ENCODE measurements at places on chromosomes 3 and 15. TPM values are rescaled to one million over a fixed set of nuclear protein-coding genes. Genes with fewer than 3 reads are reported as not detected.

- H3K4me3 ChIP-seq = no peak overlapping the region
- H3K36me3 ChIP-seq = peaks cover 9% of the 10 kb centered on the region
- H3K27me3 ChIP-seq = no peaks in the 10 kb centered on the region
These were observed 30.2 kb downstream of the HEG1 start for GRCh38 chr3:125025642-125026041.

DNA sequence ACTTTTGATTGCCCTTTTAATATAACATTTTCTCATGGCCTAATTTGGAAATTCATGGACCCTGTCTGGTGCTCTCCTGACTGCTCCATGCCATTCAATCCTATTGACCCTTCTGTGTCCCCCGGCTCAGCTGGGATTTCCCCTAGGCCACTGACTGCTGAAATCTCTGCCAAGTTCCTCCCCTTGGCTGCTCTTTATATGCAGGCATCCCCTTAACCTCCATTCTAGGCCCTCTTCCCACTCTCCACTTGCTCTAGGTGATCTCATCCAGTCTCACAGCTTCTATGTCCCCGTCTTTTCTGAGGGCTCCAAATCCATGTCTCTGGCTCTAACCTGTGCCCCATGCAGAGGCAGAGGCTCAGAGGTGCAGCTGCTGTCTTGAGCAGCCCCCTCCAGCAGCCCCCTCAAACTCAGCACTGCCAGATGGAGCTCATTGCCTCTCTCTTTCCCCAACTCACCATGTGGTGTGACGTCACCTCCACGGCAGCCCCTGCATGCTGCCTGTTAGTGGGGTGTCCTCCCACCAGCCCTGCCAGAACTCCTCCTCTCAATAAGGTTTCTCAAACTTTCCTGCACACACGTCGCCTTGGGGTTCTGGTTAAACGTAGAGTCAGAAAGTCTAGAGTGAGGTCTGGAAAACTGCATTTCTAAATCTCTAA is 6.6 kb downstream of the FSD2 start:
- no peak overlapping the region for H3K27ac ChIP-seq
- H3K4me3 ChIP-seq = no peak overlapping the region
- no peak for DNase-seq
- H3K27me3 ChIP-seq = no peaks in the 10 kb centered on the region
- peaks cover 18% of the 10 kb centered on the region for H3K36me3 ChIP-seq

DNA sequence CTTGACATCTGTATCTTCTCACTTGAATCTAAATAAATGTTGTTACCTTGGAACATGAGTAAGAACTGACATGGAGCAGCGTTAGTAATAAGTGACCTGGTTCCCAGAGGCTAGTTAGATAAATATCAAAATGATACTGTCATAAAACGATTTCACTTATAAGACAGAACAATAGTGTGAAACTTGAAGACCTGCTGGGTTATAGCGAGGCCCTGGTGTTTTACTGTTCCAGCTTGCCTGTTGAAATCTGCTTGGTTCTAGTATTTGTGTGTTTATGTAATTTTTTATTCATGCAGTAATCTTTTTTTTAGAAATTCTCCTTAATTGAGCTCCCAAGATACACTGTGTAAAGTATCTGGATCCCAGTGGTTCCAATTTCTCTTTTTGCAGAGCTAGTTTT is 129.4 kb downstream of the CACNA2D3 start:
- DNase-seq = no peak
- no peak overlapping the region for H3K4me3 ChIP-seq
- no peak overlapping the region for H3K27ac ChIP-seq
- no peaks in the 10 kb centered on the region for H3K27me3 ChIP-seq
- no peaks in the 10 kb centered on the region for H3K36me3 ChIP-seq
- no peaks in the 10 kb centered on the region for H3K4me1 ChIP-seq

DNA sequence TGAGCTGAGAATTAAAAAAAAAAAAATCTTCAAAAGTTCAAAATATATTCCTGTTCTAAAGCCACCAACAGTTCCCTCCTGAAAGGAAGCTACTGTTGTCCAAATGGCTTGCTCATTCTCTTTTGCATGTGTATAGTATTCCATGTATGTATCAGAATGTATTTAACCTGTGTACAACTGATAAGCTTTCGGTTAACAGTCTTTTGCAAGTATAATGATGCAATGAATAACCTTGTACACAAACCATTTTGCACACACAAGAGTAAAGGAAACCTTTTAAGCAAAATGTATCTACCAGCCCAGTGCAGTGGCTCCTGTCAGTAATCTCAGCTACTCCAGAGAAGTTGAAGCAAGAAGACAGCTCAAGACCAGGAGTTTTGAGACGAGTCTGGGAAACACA is 32.6 kb downstream of the TOPBP1 start:
- no peak overlapping the region for H3K4me3 ChIP-seq
- no peak overlapping the region for H3K27ac ChIP-seq
- peaks cover 78% of the 10 kb centered on the region for H3K36me3 ChIP-seq
- no peaks in the 10 kb centered on the region for H3K4me1 ChIP-seq
- DNase-seq = no peak

GRCh38 chr3:174308736-174309135 is 550.4 kb upstream of the NAALADL2 start:
- H3K36me3 ChIP-seq = no peaks in the 10 kb centered on the region
- no peak for DNase-seq
- no peaks in the 10 kb centered on the region for H3K4me1 ChIP-seq
- no peak overlapping the region for H3K27ac ChIP-seq
- no peaks in the 10 kb centered on the region for H3K27me3 ChIP-seq

GRCh38 chr15:68801572-68802148 is 19.0 kb downstream of the ANP32A start:
- no peaks in the 10 kb centered on the region for H3K36me3 ChIP-seq
- no peak overlapping the region for H3K4me3 ChIP-seq
- H3K27me3 ChIP-seq = no peaks in the 10 kb centered on the region
- H3K4me1 ChIP-seq = peaks cover 29% of the 10 kb centered on the region

- H3K36me3 ChIP-seq = peaks cover 6% of the 10 kb centered on the region
- H3K4me3 ChIP-seq = no peak overlapping the region
- no peaks in the 10 kb centered on the region for H3K27me3 ChIP-seq
- H3K27ac ChIP-seq = no peak overlapping the region
These were observed 55.9 kb downstream of the IFT80 start for GRCh38 chr3:160343132-160343531.

DNA sequence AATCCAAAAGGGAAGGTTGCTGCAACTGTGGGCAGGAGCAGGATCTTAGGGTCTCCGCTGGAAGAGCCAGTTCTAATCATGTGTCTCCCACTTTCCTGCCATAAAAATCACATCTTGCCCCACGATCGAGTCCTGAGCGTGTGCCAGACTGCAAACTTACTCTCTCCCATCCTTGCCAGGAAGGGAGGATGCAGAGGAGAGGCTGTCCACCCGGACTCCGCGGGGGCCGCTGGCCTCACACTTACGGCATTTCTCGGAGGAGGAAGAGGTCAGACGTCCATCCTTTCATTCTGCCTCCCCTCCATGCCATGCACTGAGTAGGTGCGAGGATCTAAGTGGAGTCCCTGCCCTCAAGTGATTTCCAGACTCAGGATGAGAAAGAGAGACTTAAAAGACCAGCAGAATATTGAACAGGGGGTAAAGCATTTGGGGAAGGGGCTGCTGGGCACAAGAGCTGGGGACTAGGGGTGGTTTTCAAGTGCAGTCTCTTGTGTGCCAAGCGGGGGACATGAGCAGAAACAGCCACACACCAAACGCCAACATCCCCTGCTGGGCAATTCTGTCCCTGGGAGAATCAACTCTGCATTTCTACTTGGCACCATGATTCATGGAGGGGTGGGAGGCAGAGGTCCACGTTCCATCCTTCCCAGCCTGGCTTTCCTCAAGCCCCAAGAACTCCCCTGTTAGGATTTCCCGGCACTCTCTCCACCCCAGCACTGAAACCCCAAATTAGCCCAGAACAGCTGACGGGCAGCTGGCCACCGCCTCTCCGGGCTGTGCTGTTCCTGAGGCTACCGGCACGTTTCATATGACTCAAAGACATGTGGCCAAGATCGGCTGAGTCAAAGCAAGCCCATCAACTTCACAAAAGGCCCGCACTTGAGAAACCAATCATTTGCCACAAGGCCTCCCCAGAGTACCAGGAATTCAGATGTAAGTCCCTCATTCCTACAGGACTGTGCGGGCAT is 11.6 kb downstream of the OXTR start:
- no peak for DNase-seq
- H3K36me3 ChIP-seq = no peaks in the 10 kb centered on the region
- H3K4me1 ChIP-seq = no peaks in the 10 kb centered on the region
- H3K27me3 ChIP-seq = no peaks in the 10 kb centered on the region

DNA sequence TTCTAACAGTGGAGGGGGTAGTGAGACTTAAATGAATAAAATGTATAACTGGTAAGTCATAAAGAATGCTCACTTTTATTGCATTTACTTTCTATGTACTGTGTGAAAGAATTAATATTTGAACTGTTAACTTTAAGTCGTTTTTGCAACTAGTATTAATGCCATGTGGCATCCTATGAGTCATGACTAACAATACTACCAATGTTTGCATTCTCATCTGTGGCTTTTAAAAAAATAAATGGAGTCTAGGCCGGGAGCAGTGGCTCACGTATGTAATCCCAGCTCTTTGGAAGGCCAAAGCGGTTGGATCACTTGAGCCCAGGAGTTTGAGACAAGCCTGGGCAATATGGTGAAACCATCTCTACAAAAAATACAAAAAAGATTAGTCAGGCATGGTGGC is 5.2 kb downstream of the C3orf49 start:
- H3K27me3 ChIP-seq = no peaks in the 10 kb centered on the region
- no peak overlapping the region for H3K27ac ChIP-seq
- H3K36me3 ChIP-seq = no peaks in the 10 kb centered on the region
- no peak for DNase-seq
- no peaks in the 10 kb centered on the region for H3K4me1 ChIP-seq
- H3K4me3 ChIP-seq = no peak overlapping the region

- H3K36me3 ChIP-seq = no peaks in the 10 kb centered on the region
- no peak overlapping the region for H3K4me3 ChIP-seq
- H3K27me3 ChIP-seq = no peaks in the 10 kb centered on the region
- H3K27ac ChIP-seq = no peak overlapping the region
These were observed 21.9 kb upstream of the USP13 start for GRCh38 chr3:179630753-179631451.

DNA sequence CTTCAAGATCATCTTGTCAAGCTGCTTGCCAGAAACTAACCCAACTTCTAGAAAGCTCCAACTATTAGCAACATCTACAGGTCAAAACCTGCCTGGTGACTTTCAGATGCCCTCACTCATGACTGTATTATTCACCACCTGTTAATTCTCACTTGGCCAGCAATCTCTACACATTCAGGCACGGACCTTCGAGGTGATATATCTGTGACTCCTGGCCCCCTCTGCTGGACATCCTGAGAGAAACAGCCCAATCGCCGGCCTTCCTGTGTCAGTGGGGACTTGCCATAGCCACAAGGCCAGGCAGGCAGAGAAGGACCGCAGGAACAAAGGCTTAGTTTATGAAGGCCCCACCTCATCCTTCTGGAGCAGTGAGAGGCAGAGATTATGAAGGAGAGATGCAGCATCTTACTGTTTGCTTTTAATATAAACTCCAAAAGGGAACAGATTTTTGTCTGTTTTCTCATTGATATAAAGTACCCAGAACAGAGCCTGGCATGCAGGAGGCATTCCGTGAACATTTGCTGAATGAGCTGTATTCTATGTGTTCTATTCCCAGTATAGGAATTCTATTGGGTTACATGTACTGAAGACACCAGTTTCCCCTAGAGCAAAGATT is 24.4 kb upstream of the OCA2 start:
- H3K27ac ChIP-seq = no peak overlapping the region
- H3K4me1 ChIP-seq = no peaks in the 10 kb centered on the region
- peaks cover 80% of the 10 kb centered on the region for H3K36me3 ChIP-seq
- no peaks in the 10 kb centered on the region for H3K27me3 ChIP-seq

DNA sequence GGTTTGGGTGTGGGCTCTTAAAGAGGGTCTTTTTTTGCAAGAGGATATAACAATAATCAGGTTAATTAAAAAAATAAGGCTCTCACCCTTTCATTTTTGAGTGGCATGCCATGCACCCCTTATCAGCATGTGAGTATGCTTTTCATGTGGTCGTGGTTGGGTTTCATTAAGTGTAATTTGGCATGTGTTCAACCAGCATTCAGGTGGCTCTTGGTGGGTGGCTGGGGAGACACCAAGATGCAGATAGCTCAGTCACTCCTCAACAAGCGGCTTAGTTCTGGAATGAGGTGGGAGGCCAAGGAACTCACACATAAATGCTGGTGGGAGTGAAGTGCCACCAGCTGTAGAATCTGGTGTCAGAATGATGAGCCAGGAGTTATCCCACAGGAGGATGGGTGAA is 66.8 kb downstream of the FLNB start:
- no peaks in the 10 kb centered on the region for H3K27me3 ChIP-seq
- peaks cover 52% of the 10 kb centered on the region for H3K4me1 ChIP-seq
- DNase-seq = no peak
- H3K27ac ChIP-seq = no peak overlapping the region
- H3K4me3 ChIP-seq = no peak overlapping the region

- H3K36me3 ChIP-seq = no peaks in the 10 kb centered on the region
These were observed 26.5 kb upstream of the FAM98B start for GRCh38 chr15:38427380-38427779.

GRCh38 chr3:18446149-18446825 is 21.1 kb upstream of the SATB1 start:
- peaks cover 10% of the 10 kb centered on the region for H3K4me1 ChIP-seq
- peaks cover 26% of the 10 kb centered on the region for H3K27me3 ChIP-seq
- no peak for DNase-seq
- H3K36me3 ChIP-seq = no peaks in the 10 kb centered on the region
- H3K4me3 ChIP-seq = peak overlapping the region; percentile 64
- H3K27ac ChIP-seq = no peak overlapping the region

DNA sequence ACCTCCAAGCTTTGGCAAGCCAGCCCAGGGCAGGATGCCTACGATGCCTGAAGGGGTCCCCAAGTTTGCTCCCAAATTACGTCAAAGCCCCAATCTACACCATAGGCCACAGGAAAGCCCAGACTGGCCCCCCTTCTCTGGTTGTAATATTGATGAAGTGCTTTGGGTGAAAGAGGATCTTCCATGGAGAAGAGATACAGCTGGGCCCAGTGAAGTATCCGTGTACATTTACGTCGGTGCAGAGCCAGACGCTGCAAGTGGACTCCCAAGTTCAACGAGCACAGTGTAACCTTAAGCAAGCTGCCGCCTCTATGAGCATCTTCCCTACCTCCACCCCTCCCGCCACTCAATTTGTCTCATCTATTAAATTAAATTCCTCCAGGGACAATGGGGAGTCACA is 100.1 kb upstream of the TPM1 start:
- H3K4me1 ChIP-seq = peaks cover 8% of the 10 kb centered on the region
- DNase-seq = no peak
- no peaks in the 10 kb centered on the region for H3K27me3 ChIP-seq

GRCh38 chr3:164450276-164450905 is 627.9 kb downstream of the SI start:
- no peak for DNase-seq
- peaks cover 8% of the 10 kb centered on the region for H3K4me1 ChIP-seq
- H3K27me3 ChIP-seq = no peaks in the 10 kb centered on the region
- H3K27ac ChIP-seq = no peak overlapping the region

TMEM62 gene
- total RNA-seq = 49.8 TPM

KLHL40 gene
- total RNA-seq = not detected

ALDH1A3 gene
- 41.1 TPM for total RNA-seq

KIF9 gene
- total RNA-seq = 20.3 TPM

PARP6 gene
- 66.6 TPM for total RNA-seq

PARP15 gene
- 3.1 TPM for total RNA-seq

NR1I2 gene
- not detected for total RNA-seq

IL16 gene
- total RNA-seq = 71.1 TPM

CGNL1 gene
- 15.9 TPM for total RNA-seq

TMF1 gene
- total RNA-seq = 24.7 TPM
